ENCODE measurements at places on chromosomes 11 and 22.
A peak's percentile ranks its signal among the peaks of the same experiment; 100 is the strongest.

GRCh38 chr11:11406652-11407051, 53.6 kb upstream of the CSNK2A3 start:
- no peak for DNase-seq

DNA sequence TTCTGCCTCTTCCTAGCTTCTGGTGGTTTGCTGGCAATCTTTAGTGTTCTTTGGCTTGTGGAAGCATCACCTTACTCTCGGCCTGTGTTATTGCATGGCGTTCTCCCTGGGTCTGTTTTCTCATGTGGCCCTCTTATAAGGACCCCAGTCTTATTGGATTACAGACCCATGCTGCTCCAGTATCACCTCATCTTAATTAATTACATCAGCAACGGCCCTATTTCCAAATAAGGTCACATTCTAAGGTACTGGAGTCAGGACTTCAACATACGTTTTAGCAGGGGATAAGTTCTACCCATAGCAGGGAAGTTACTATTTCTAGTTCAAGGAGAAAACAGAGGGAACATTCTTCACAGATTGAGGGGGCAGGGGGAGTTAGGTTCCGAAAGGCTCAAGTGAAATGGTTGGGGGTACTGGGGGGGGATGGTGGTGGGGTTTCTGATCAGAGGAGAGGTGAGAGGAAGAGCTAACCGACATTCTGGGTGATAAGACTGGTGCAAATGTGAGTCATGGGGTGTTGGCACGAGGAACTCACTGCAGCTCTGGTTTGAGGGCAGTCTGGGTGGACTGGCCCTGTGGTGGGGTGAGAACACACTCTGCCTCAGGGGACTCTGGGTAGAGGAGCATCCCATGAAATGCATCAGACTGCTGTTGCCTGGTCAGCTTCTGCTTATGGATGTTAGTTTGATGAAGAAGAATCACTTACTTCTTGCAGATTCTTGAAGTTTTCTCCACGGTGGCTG, 51.5 kb upstream of the ZBED5 start:
- no peak for DNase-seq

DNA sequence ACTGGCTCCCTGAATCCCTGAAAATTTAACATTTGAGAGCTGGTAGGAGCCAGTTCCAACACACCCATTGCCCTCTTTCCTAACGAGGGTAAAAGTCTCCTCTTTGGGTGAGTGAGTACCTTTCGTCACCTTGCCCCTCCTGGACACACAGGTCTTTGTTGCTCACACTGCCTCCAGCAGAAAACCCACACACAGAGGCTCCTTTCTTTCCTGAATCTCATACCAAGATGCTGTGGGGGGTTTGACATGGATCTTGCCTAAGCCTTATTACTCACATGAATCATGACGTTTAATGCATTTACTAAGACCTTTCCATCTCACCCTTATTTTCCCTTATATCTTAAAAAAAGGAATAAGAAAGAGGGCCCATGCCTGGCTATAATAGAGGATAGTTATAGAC, 53.0 kb downstream of the PARVA start:
- DNase-seq = no peak

DNA sequence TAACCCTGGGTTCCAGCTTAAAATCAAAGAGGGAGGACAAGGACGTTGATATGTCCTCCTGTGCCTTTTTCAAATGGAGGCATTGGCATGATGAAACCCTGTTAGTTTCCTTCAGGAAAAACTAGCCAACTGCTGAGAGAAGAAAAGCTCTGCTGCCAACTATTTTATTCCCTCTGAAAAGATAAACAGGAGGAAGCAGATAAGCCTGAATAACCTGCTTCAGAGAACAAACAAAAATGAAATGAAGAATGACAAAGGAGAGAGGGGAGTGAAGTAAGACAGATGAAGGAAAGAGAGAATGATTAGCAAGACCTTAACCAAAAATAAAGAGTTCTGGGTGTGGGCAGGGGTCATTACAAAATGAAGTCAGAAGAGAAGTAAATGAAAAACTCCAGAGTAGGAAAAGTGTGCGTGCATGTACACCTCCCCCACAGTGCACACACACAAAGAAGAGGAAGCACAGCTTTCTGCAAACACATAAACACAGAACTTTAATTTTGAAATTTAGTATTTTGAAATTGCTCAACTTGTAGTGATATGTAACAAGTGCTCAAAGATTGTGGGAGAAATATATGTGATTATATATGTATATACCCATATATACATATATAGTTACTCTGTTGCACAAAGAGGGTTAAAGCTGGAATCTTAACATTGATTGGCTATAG, 332.2 kb downstream of the LUZP2 start:
- no peak for DNase-seq

DNA sequence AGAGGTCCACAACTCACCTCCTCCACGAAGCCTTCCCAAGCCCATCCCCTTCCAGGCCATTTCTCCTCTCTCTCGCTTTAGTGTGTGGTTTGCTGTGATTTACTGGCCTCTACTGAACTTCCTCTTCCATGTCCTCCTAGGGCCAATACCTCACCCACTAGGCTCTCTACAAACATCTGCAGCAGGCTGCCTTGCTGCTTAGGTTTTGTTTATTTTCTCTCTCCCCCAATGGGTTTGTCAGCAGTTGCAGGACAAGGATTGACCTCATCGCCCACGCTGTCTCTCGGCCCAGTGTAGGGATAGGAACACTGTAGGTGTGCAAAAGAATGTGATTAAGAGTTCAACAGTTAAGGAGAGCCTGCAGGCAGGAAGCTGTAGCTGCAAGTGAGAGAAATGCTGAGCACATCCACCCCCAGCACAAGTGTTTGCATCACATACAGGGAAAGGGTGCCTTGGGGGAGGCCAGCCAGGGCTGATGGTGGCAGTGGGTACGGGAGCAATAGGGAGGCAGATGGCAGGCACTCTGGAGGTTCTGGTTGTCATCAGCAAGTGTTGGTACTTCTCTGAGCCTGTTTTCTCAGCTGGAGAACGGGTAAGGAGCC, 1.4 kb downstream of the PC start:
- no peak for DNase-seq

DNA sequence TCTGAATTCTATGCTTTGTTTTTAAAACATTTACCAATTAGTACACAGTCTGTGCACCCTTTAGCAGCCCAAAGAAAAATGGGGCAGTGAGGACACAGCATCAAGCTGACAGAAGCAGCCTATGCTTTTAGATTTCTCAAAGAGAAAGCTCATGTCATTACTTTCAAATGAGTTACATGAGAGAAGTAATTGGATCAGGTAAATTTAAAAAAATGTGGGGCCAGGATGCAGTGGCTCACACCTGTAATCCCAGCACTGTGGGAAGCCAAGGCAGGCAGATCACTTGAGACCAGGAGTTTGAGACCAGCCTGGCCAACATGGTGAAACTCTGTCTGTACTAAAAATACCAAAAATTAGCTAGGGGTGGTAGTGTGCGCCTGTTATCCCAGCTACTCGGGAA, 57.7 kb downstream of the APOL5 start:
- no peak for DNase-seq

GRCh38 chr22:46974077-46974476, 211.6 kb downstream of the TBC1D22A start:
- DNase-seq = no peak

GRCh38 chr11:77046060-77046501, 11.9 kb downstream of the B3GNT6 start:
- DNase-seq = no peak

DNA sequence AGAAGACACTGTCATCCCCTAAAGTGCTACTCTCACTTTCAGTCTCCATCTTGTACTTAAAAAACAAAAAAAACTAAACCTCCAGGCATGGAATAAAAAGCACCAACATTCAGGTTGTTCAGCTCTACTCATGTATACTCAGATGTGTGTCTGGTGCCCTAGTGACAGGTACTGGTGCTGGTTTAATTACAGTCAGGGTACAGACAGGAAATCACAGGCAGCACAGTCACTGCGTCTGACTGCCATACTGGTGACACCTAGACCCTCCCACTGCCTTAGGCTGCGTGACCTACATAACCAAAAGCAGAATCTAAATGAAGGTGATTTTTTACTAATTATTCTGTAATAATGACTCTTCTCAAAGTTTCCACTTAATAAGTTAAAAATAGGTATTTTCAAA, at the start of gene ARHGAP32:
TSS of gene ARHGAP32 (minus strand) at position 176 of the 400 bp plus-strand sequence. CDS start at position 49, 127 bp downstream.
- DNase-seq = peak; percentile 7
